ENCODE measurements at places on chromosomes 6 and 20.

GRCh38 chr20:22374678-22375590 lies 209.4 kb downstream of the FOXA2 start:
- no peak for DNase-seq

GRCh38 chr20:35929301-35929700 lies 25.0 kb downstream of the SCAND1 start:
- DNase-seq = no peak

- DNase-seq = no peak
Measured at GRCh38 chr6:127554435-127555006, 22.5 kb upstream of the C6orf58 start.

GRCh38 chr6:106114492-106114891 lies 28.4 kb downstream of the PRDM1 start:
- DNase-seq = no peak

All from activated CD4-positive, alpha-beta T cell treated with anti-CD3 and anti-CD28 coated beads for 1 hour (primary cell).